Aortic smooth muscle cell (primary cell): ENCODE measurements at places on chromosomes 2 and 18. TPM values are rescaled to one million over a fixed set of nuclear protein-coding genes. Genes with fewer than 3 reads are reported as not detected.

Gene CYRIA
- 0.87 and 1.5 TPM in 2 replicates for total RNA-seq

Gene GNAL
- total RNA-seq = 0.31 and 0.92 TPM in 2 replicates

Gene CAPN14
- 0.12 and 0.26 TPM in 2 replicates for total RNA-seq

Gene SLC25A12
- total RNA-seq = 21.4 and 23.8 TPM in 2 replicates

Gene DSG4
- total RNA-seq = not detected in 2 replicates

Gene GAL3ST2
- not detected in 2 replicates for total RNA-seq

Gene TRIM43
- not detected in 2 replicates for total RNA-seq

Gene CD8B
- total RNA-seq = not detected in 2 replicates

Gene COPS9
- total RNA-seq = 79.5 and 130 TPM in 2 replicates

Gene GULP1
- total RNA-seq = 58.0 and 62.0 TPM in 2 replicates

Gene EFHD1
- total RNA-seq = 1.1 and 5.5 TPM in 2 replicates

Gene UBR3
- total RNA-seq = 45.4 and 54.5 TPM in 2 replicates

Gene CNRIP1
- 23.8 and 26.1 TPM in 2 replicates for total RNA-seq

Gene RPRM
- total RNA-seq = not detected in 2 replicates

Gene LBX2
- 1.6 and 2.2 TPM in 2 replicates for total RNA-seq

Gene GRHL1
- total RNA-seq = 0.19 and 0.26 TPM in 2 replicates

Gene PLGLB2
- 0.53 and 0.87 TPM in 2 replicates for total RNA-seq

Gene SERPINB10
- 0.13 TPM in 1 of 2 replicates, not detected in the other for total RNA-seq

Gene DNAH6
- under 0.01 and 0.13 TPM in 2 replicates for total RNA-seq

Gene GPR155
- total RNA-seq = 2.0 and 2.1 TPM in 2 replicates

Gene OR6B2
- total RNA-seq = not detected in 2 replicates

Gene FEV
- not detected in 2 replicates for total RNA-seq

Gene MBD1
- 49.9 and 51.2 TPM in 2 replicates for total RNA-seq

Gene TCF4
- total RNA-seq = 122 and 203 TPM in 2 replicates

Gene CABLES1
- total RNA-seq = 19.0 and 20.4 TPM in 2 replicates

Gene ADD2
- total RNA-seq = under 0.01 and 0.06 TPM in 2 replicates

Gene NOL4
- not detected in 2 replicates for total RNA-seq

Gene SNORC
- 0.66 and 0.93 TPM in 2 replicates for total RNA-seq

Gene TCF23
- total RNA-seq = not detected in 2 replicates

Gene CCT4
- 118 and 120 TPM in 2 replicates for total RNA-seq

Gene CNDP1
- 0.06 TPM in 1 of 2 replicates, not detected in the other for total RNA-seq

Gene KATNAL2
- total RNA-seq = 3.4 and 4.1 TPM in 2 replicates

Gene RSAD2
- 0.40 and 0.99 TPM in 2 replicates for total RNA-seq

Gene GRB14
- total RNA-seq = 4.2 and 6.1 TPM in 2 replicates

Gene SRD5A2
- not detected in 2 replicates for total RNA-seq

Gene THAP4
- 32.8 and 42.8 TPM in 2 replicates for total RNA-seq

Gene ANKRD30B
- total RNA-seq = not detected in 2 replicates

Gene KRCC1
- total RNA-seq = 21.5 and 25.6 TPM in 2 replicates

Gene POTEJ
- total RNA-seq = not detected in 2 replicates

Gene AMER3
- total RNA-seq = not detected in 2 replicates

Gene TOGARAM2
- under 0.01 and 0.12 TPM in 2 replicates for total RNA-seq

Gene MPHOSPH10
- total RNA-seq = 16.8 and 23.6 TPM in 2 replicates

Gene DES
- total RNA-seq = 0.13 and 0.62 TPM in 2 replicates

Gene SERPINB7
- not detected in 2 replicates for total RNA-seq

Gene EMILIN2
- 4.9 and 10.3 TPM in 2 replicates for total RNA-seq

Gene UGT1A4
- not detected in 2 replicates for total RNA-seq

Gene FOSL2
- 25.6 and 26.6 TPM in 2 replicates for total RNA-seq

Gene GKN2
- not detected in 2 replicates for total RNA-seq

Gene ANKRD29
- 4.2 and 4.9 TPM in 2 replicates for total RNA-seq

Gene MPPE1
- 33.9 and 38.0 TPM in 2 replicates for total RNA-seq
